ENCODE measurements at places on chromosomes 2 and 18.

DNA sequence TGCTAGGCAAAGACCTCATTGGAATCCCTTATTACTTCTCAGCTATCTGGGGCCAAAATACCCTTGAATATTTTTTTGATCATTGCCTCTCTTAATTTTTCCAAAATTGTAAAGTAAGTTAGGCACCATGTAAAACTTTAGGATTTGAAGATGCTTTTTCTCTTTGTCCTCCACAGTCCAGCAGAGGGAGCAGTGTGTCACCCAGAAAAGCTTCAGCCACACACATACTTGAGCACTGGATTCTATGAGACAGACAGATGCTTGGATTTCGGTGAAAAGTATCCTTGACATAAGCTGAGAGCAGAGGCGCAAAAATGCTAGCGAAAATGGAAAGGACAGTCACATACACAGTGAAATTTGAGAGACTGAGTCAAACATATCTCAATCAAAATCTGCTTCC lies 74.7 kb upstream of the KCNJ3 start:
- no peak for DNase-seq

DNA sequence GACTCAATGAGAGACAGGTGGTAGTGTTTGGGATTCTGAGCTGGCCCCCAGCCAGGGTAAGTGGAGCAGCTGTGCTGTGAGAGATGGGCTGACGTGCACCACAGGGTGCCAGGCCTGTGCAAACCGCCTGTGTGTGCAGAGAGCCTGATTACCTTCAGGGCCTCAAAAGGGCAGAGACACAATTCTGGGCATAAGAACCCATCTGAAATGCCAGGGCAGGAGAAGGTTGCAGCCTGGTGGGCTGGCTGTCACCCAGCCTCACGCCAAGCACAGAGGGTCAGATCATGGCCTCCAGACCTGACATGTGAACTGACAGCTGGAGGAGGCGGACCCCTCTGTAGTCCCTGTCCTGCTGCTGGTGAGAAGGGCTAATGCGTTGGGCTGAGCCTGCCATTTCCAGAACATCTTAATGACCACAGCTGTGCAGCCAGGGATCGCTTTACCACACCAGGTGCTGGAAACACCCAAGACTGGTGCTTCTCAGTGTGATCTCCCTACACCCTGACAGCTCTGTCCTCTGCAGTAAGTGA lies 100.9 kb downstream of the ARL4C start:
- no peak for DNase-seq

- peak; percentile 82 for DNase-seq
These were observed at the start of gene PSMD14 for GRCh38 chr2:161308178-161308955. Gene PSMD14, plus strand, starts transcription at chr2:161308425. Its CDS starts 10,401 bp downstream, at chr2:161318826.

DNA sequence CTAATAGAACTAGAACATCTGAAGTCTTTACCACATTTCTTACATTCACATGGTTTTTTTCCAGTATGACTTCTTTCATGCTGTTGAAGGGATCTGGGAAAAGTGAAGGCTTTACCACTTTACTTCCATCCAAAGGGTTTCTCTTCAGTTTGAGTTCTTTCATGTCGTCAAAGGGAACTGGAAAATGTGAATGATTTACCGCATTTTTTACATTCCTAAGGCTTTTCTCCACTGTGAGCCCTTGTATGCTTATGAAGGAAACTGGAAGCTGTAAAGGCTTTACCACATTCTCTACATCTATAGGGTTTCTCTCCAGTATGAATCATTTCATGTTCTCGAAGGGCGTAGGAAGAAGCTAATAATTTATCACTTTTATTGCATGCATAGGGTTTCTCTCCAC lies 46.7 kb downstream of the NBEAL1 start:
- DNase-seq: no peak

- DNase-seq: no peak
These were observed 12.4 kb downstream of the DPYSL5 start for GRCh38 chr2:26860211-26860850.

- no peak for DNase-seq
These were observed 237.6 kb downstream of the ALPK2 start for GRCh38 chr18:58391231-58391825.

DNA sequence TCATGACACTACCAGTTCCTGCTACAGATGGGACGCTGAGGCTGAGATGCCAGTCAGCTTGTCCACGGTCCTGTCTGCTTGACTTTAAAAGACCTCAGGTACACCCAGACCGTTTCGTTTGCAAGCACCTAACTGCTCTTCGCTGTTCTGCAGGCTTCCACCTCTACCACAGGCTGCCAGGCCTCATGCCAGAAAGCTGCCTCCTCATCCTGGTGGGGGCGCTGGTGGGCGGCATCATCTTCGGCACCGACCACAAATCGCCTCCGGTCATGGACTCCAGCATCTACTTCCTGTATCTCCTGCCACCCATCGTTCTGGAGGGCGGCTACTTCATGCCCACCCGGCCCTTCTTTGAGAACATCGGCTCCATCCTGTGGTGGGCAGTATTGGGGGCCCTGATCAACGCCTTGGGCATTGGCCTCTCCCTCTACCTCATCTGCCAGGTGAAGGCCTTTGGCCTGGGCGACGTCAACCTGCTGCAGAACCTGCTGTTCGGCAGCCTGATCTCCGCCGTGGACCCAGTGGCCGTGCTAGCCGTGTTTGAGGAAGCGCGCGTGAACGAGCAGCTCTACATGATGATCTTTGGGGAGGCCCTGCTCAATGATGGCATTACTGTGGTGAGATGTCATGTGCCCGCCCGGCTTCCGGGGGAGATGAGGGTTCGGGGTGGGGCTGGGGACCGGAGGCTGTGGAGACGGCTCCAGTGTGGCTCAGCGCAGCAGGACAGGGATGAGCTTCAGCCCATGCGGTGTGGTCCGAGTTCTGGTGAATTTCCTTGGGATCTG lies 5.9 kb downstream of the SLC9A4 start:
- no peak for DNase-seq

- DNase-seq: no peak
These were observed 90.5 kb downstream of the ICOS start for GRCh38 chr2:204027091-204027490.

DNA sequence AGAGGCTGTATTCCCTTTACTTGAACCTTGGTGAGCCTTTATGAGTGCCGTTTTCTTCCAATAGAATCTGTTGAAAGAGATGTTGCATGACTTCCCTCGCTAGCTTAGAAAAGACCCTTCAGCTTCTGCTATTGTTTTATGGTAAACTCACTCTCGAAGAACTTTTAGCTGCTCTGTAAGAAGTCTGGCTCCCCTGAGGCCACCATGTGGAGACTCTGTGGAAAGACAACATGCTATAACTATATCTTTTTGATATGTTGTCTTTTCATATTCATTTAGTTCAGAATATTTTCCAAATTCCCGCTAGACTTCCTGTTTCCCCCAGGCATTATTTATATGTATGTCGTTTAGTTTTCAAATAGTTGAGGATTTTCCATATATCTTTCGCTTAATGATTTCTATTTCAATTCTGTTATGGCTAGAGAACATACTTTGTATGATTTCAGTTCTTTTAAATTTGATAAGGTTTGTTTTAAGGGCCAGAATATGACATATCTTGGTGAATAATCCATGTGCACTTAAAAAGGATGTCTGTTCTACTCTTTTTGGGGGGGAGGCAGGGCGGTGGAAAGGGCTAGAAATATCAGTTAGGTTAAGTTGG lies 64.1 kb downstream of the PTPN4 start:
- DNase-seq: no peak

DNA sequence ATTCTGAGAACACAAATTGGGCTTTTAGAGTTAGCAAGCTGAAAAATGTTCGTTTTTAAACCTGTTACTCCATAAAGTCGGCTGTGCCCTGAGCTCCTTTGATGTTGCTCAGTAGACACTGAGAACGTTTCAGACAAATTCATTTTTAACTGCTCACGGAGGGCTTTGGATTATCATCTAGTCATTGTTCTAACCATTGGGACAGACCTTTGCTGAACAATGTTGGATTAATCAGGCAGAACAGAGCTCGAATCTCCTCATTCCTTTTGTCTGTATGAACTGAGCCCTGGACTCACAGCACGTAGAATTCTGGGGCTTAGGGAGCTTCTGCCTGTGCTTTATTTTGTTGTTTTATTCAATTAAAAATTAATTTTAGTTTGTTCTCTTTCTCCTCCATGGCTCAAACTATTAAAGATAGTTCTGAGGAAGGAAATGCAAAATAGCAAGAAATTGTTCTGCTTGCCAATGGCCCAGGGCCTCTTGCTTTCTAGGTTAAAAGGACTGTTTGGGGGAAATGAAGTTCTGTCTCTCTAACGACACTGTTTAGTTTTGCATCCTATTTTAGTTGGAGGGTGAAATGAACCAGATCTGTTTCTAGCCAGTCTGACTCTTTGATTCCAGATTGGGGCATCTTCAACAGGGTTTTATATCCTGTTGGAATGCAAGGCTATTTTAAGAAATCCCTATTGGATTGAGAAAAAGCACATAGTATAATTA lies 114.7 kb upstream of the CXCR4 start:
- DNase-seq: no peak

DNA sequence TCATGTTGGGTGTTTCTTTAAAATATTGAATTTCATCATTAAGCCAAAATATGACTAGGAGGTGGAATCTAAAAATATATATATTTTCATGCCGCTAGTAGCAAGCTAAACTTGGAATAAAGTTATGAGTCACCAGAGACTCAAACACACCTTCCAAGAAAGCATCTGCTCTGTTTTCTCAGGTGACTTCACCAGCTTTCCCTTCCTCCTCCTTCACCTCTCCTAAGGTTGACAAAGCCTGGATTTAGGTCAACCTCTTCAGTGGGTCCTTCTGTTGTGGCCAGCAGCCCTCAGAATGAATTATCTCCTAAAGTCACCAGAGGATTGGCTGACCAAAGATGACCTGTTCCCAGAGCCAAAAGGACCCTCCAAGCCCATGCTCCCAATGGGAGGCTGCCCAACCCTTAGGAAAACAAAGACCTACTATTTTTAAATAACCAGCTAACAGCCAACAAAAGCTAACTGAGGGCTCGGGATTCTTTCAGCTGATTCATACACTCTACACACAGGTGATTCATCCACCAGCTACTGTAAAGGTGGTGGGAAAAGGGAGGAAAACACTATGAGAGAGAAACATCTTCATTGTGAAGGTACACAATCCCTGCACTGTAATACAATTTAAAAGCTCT lies 113.9 kb downstream of the MYO5B start:
- DNase-seq: no peak

GRCh38 chr2:137566387-137566786 lies 397.9 kb upstream of the HNMT start:
- no peak for DNase-seq

- DNase-seq: no peak
These were observed 65.2 kb upstream of the FIGN start for GRCh38 chr2:163800951-163801381.

- no peak for DNase-seq
These were observed 30.6 kb upstream of the EPC2 start for GRCh38 chr2:148614014-148614321.

- DNase-seq: peak; percentile 50
These were observed 173.5 kb downstream of the ALK start for GRCh38 chr2:29747786-29748470.

DNA sequence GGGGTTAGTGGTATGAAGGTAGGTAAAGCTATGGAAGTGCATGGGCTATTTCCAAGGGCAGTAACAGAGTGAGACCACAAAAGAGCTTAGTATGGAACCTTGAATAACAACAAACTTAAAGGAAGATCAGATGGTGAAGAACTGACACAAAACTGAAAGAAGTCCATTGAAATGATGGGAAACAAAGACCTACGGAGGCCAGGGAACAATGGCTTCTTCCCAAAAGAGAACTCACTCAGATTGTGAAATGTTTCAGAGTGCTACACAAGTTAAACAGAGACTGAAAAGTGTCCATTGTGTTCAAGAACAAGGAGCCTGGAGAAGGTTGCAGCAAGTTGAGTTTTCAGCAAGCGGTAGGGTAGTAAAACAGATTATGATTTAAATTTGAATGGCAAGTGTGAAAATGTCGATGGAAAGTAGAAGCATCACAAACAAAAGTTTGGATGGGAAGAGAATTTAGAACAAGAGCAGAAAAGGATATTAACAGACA lies 700.0 kb upstream of the NXPH2 start:
- no peak for DNase-seq

DNA sequence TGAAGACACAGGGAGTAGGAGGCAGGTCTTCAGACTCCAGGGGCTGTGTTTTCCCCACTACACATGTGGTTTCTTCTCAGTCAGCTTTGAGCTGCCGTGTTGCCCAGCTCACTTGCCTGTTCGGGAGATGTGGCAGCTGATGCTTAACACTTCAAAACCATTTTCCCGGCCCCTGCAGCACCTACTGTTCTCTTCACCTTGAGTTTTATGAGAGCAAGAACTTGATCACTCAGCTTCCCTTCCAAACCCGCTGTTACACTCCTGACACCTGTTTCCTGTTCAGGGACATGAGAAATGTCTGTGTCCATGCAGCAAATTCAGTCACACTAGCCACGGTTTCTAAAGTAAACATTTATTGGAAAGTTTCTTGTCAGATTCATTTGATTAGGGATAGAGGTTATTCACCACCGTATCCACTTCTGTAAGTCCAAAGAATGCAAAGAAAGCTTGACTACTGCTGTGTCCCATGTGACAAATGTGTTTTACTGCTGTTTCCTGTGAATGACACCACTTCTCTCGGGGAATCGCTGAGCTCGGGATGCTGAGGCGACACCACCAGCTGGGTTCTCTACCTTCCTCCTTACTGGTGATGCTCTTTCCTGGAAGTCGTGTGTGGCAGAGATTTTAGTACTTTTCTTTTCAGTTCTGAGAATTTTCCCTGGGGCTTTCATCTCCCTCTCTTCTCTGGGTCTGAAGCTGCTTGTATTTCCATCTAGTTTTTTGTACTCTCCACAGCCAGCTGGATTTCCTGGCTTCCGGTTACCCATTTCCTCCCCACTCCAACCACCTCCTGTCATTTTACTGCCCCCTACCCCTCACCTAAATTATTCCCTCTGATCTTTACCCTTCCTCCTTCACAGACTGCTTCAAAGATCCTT lies 91.7 kb downstream of the KLF7 start:
- DNase-seq: no peak

GRCh38 chr2:176149939-176150583 lies 1.3 kb upstream of the HOXD4 start:
- DNase-seq: no peak

GRCh38 chr2:47243596-47244323 lies 88.7 kb upstream of the STPG4 start:
- DNase-seq: no peak

DNA sequence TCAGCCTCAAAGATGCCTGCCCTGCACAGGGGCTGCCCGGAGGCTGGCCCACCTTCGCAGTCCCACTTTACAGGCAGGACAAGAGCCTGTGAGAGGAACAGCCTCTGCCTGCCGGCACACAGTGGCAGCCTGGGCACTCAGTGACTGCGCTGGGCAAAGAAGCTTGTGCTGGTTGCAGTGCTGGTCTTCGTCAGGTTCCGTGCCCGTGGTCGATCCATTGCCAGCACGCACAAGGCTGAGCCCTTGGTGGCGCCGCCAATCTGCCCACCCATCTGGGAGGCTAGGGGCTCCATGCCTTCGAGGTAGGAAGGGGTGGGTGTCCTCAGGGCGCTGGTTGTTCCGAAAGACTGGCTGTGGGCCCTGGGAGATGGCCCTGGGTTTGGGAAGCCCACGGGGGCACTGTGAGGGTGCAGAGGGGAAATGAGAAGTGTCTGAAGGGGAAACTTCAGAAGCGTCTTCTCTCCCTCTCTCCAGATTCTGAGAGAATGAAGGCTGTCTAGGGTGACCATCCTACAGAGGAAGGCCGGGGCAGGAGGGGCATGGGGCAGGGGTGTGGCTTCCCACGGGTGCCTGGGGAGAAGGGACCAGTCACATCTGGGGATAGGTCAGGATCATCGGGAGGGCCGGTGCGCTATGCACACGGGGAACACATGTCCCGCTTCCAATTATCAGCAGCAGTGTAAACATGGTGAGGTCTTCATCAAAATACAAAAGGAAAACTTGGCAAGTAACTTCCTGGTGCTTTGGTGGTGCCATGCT lies 49.1 kb upstream of the HS6ST1 start:
- no peak for DNase-seq
